Mesothelial cell of epicardium (in vitro differentiated cells): ENCODE measurements at places on chromosomes 16 and 17.

GRCh38 chr17:78739331-78739931, 42.6 kb downstream of the CYTH1 start:
- DNase-seq: no peak

- no peak for DNase-seq
These were observed 6.9 kb downstream of the HIRIP3 start for GRCh38 chr16:29988346-29989075.

DNA sequence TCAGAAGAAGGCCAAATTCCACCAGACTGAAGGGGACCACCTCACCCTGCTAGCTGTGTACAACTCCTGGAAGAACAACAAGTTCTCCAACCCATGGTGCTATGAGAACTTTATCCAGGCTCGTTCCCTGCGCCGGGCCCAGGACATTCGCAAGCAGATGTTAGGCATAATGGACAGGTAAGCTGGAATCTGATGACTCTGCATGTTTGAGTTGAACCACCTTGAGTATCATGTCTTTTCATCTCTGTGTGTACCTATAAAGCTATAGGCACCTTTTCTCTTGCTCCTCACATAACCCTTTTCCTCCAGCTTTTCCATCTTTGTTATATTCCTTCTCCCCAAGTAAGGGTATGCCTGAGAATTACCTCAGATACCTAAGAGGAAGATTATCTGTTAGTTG, 24.8 kb downstream of the ETV4 start:
- DNase-seq: no peak

- DNase-seq: no peak
These were observed 6.7 kb downstream of the TMEM92 start for GRCh38 chr17:50280801-50281441.
